NCI-H2081 treated with DMSO at 0.1 percent for 48 hours (cell line): ENCODE measurements at places on chromosomes 5 and 9.

GRCh38 chr9:136714096-136714892 is 1.9 kb downstream of the DIPK1B start:
- no peak for DNase-seq

DNA sequence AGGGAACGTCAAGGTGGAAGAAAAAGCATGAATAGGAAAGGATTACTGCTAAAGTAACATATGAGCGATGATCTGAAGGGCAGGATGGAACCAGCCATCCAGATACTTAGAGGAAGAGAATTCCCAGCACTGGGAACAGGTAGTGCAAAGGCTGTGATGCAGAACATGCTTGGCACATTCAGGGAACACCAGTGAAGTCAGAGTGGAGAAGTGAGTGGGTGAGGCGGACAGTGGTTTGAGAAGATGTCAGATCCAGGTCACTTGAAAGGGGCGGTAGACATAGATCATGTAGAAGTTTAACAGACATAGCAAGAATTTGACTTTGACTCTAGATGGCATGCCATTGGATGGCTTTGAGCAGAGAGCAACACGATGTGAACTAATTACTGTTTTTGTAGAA is 374.2 kb downstream of the PDE4D start:
- DNase-seq, result no peak

GRCh38 chr5:78972654-78973428 is 12.3 kb downstream of the ARSB start:
- DNase-seq, result peak; percentile 23

DNA sequence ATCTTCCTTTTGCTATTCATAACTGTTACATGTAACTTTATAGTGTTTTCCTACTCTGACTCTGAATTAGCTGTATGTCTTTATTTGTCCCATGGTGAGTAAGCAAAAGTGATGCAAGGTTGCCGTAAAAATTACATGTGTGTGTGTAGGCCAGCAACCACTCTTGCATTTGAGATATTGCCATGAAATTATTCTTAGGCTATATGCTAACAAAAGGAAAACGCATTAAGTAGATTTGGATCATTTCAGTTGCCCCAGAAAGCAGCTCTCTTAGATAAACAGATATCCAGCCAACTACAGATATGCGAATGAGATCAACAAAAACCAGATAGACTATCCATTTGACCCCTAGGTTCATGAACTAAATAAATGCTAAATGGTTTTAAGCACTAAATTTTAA is 73.6 kb downstream of the CYLC2 start:
- DNase-seq, result no peak

- no peak for DNase-seq
These were observed 55.0 kb downstream of the PJA2 start for GRCh38 chr5:109354761-109355160.

GRCh38 chr5:113166261-113166660 is 189.7 kb downstream of the DCP2 start:
- DNase-seq, result no peak

GRCh38 chr5:139246394-139246793 is 47.1 kb upstream of the MATR3 start:
- no peak for DNase-seq

DNA sequence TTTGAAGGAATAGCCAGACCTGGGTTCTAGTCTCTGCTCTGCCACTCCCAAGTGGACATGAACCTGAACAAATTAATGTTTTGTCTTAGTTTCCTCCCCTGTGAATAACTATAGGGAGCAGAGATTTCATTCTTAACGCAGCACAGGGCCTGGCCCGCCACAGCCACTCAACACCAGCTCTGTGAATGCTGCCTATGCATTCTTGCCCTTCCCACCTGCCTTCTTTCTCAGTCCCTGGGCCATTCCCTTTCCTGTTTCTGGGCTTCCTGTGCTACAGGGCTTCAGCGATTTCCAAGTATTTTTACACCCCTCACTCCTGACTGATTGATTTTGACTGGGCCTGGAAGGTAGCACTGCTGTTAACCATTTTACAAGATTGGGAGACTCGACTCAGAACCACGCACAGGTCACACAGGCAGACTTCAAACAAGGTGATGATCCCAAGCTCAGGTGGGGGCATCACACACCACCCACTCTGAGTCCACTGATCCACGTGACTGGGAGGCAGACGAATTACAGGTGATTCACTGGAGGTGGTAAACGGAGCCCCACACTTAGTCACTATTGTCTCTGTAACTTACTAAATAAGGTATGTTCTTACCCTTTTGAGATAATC is 21.4 kb downstream of the PTPN3 start:
- DNase-seq, result no peak

GRCh38 chr9:81499021-81499454 is 190.3 kb downstream of the TLE1 start:
- no peak for DNase-seq

DNA sequence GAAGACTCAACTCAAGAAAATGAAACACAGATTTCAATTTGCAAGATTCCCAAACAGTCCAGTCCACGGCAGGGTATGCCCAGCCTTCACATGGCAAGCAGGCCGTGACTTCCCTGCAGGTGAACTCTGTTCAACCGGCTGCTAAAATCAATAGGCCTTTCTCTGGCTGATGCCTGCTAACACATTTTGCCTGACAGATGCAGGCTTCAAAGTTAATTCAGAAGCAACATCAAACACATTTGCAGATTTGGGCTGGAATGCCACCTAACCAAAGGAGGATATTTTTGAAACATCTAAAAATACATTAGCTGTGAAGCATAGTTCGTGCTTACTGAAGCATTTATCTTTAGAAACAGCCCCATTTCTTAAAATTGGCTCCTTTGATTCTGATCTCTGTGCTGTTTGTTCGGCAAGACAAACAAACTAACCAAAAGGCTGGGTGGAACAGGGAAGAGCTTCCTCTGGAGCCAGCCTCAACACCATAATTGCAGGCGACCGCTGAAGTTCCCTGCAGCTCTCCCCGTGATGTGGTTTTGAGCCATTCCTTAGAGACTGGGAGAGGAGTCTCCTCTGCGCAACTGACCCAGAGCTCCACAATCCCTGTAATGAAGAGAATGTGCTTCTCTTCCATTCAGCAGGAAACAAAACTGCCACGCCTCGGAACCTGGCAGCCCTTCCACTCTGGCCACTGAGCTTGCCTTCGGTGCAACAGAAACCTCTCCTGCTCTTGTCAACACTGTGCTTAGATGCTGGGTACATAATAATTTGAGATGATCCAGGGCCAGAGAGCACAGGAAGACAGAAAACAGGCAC is 126.5 kb downstream of the MYO10 start:
- peak; percentile 25 for DNase-seq

- DNase-seq, result no peak
These were observed 133.4 kb downstream of the SLC12A2 start for GRCh38 chr5:128216860-128217531.

GRCh38 chr5:98474782-98475181 is 298.7 kb upstream of the RGMB start:
- no peak for DNase-seq

GRCh38 chr5:143707806-143708205 is 104.2 kb upstream of the HMHB1 start:
- DNase-seq, result no peak

- no peak for DNase-seq
These were observed 48.9 kb downstream of the ZNF608 start for GRCh38 chr5:124697501-124697900.

- DNase-seq, result no peak
These were observed 45.5 kb downstream of the SPIN1 start for GRCh38 chr9:88433583-88434255.

- DNase-seq, result no peak
These were observed 36.1 kb upstream of the STARD4 start for GRCh38 chr5:111548348-111548950.

GRCh38 chr5:10291692-10292339 is 15.9 kb downstream of the CMBL start:
- no peak for DNase-seq

- no peak for DNase-seq
These were observed 12.8 kb downstream of the ANKRA2 start for GRCh38 chr5:73552642-73553041.

DNA sequence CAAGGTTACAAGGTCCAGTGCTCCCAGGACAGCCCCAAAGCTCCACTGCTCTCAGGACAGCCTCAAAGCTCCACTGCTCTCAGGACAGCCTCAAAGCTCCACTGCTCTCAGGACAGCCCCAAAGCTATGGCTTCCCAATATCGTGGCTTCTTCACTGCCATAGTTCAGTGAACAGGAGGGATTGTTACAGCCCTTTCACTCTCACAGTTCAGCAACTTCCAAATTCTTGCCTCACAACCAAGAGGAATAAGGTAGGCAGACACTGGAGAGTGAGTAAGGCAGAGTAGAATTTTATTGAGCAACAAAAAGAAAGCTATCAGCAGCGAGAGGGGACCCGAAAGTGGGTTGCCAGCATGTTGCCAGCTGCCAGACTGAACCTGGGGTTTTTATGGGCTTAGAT is 277.6 kb downstream of the CDH10 start:
- DNase-seq, result no peak

GRCh38 chr5:176769911-176770310 is 40.4 kb upstream of the UNC5A start:
- DNase-seq, result no peak

DNA sequence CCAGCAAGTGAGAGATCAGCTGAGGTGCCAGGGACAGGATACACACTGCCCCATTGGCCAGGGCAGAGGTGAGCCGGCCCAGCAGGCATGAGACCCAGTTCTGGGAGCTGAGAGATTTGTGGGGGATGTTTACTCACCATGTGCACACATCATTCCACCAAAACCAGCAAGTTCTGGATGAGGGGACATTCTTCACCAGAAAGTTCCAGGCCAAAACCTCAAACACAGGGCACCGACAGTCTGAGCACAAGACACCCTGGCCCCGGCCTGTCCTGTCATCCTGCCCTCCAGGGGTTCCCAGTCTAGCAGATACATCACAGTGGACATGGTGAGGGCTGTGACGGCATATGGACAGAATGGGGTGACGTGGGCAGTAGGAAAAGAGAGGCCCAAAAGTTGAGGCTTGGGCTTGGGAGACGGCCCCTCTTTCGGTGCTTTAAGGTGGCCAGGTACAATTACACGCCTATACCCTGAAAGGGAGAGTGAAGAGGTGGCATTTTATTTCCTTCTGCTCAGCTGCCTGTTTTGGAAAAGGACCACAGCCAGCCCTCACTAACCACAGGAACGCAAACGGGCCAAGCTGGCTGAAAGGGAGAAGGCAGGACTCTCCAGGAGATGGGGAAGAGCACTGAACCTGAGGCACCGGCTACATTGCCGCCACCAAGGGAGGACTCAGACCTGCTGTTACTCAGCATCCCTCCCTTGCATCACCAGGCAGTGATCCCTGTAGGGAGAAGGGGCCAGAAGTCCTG is 64.0 kb downstream of the SHB start:
- no peak for DNase-seq

GRCh38 chr9:84839541-84839940 is 170.0 kb downstream of the NTRK2 start:
- no peak for DNase-seq

GRCh38 chr5:67496051-67496450 is 299.5 kb upstream of the CD180 start:
- DNase-seq, result no peak

DNA sequence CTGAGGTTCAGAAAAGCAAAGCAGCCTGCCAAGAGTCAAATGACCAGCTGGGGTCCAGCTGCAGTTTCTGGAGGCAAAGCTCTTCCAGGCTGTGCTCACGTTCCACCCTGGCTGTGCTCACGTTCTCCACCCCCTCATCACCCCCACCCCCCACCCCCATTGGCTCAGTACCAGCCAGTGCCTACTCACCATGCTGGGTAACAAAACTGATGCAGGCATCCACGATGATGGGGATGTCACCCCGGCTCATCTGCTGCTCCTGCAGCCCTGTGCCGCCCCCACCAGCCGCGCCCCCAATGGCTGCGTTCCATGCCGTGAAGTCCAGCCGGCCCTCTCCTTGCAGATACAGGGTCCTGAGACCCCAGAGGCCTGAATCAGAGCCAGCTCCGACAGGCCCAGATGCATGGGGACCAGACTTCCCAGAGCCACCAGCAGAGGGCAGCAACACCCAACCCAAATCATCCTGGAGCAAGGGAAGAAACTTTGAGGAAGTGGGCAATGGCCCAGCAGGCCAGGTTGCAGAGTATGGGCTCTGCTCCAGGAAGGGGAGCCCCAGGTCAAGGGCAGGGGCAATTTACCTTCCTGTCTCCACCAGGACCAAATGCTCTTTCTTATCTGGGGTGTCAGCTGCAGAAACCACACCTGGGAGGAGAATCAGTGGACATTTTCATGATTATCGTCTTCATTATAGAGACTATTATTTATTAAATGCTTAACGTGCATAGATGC is 13.7 kb upstream of the FCHSD1 start:
- no peak for DNase-seq

- peak; percentile 88 for DNase-seq
These were observed 666.4 kb upstream of the ZNF608 start for GRCh38 chr5:125412561-125413495.

DNA sequence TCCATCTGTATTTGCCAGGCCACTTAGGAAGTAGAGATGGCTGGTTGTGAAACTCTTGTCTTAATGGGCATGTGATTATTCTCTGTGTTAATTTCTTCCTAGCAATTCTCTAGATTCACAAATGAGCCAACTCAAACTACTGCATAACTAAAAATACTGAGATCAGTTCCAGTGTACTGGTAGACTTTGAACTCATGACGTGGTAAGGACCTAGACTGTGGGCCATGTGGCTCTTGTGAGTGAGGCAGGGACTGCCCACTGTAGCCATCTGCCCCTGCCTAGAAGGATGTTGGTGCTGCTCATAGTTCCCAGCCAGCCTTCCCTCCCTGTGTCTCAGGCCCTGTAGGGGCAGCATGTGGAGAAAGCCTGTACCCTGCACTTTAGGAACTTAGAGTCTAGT is 47.4 kb downstream of the CYSTM1 start:
- DNase-seq, result no peak

DNA sequence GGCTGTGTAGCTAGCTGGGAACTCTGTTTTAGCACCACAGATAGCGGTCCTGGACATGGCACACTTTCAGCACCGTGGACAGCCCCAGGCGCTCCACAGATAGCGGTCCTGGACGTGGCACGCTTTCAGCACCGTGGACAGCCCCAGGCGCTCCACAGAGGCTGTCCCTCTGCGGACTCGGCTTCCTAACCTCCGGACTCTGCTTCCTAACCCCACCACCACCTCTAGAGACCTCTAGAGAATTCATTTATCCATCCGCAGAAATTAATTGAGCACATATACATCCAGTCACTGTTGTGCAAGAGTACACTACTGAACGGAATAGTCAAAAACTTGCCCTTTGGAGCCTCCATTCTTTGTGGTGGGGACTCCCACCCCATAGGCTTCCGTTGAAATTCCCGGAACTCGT is 27.4 kb downstream of the UNC5A start:
- DNase-seq, result no peak

GRCh38 chr9:68629042-68629441 is 76.0 kb upstream of the PIP5K1B start:
- DNase-seq, result no peak

GRCh38 chr9:18761742-18762300 is 271.2 kb downstream of the SAXO1 start:
- no peak for DNase-seq

- no peak for DNase-seq
These were observed 1.7 kb downstream of the FBP2 start for GRCh38 chr9:94591876-94592275.

DNA sequence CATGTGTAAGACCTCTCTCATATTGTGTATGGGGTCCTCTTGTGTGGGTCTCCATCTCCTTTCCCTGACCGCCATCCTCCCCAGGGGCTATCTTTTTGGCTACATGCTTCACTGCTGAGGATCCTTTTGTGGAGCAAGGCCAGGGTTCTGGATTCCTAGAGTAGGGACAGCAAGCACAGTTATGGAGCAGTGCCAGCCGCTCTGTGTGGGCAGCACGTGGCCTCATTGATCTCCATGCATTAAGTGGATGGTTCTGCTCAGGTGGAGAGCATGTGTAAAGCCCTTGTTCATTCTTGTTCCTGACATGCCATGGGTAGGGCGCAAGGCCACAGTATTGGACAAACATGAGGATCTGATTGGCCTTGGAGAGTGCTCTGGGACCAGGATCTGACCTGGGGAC is 8.9 kb downstream of the PHF2 start:
- DNase-seq, result no peak
